Foreskin keratinocyte (primary cell): ENCODE measurements at places on chromosomes 16 and 17. TPM values are rescaled to one million over a fixed set of nuclear protein-coding genes. Genes with fewer than 3 reads are reported as not detected.

GNG13 gene
- total RNA-seq = not detected in 2 replicates

NME4 gene
- total RNA-seq = 143 and 154 TPM in 2 replicates

CCDC154 gene
- 0.07 and 0.14 TPM in 2 replicates for total RNA-seq

GFOD2 gene
- 16.7 and 17.1 TPM in 2 replicates for total RNA-seq

GRAP gene
- total RNA-seq = 0.14 TPM in 2 replicates

C17orf50 gene
- not detected in 2 replicates for total RNA-seq

TMEM186 gene
- total RNA-seq = 7.4 and 7.7 TPM in 2 replicates

ZP2 gene
- not detected in 2 replicates for total RNA-seq

HOXB4 gene
- total RNA-seq = 0.03 and 0.04 TPM in 2 replicates

GPR179 gene
- total RNA-seq = not detected in 2 replicates

KRT12 gene
- not detected in 2 replicates for total RNA-seq

TPPP3 gene
- total RNA-seq = 0.07 TPM in 1 of 2 replicates, not detected in the other

C16orf92 gene
- total RNA-seq = not detected in 2 replicates

SLC25A19 gene
- total RNA-seq = 12.3 and 13.2 TPM in 2 replicates

HSPB9 gene
- not detected in 2 replicates for total RNA-seq

HSBP1 gene
- total RNA-seq = 143 and 150 TPM in 2 replicates

NFATC3 gene
- total RNA-seq = 17.3 and 17.6 TPM in 2 replicates

MYH1 gene
- total RNA-seq = not detected in 2 replicates

KRTAP16-1 gene
- total RNA-seq = not detected in 2 replicates

CES1 gene
- total RNA-seq = 0.10 TPM in 1 of 2 replicates, not detected in the other

SGF29 gene
- 19.2 and 25.9 TPM in 2 replicates for total RNA-seq

ZFPM1 gene
- 4.4 and 4.8 TPM in 2 replicates for total RNA-seq

CDH15 gene
- 0.07 TPM in 1 of 2 replicates, not detected in the other for total RNA-seq

CD300LB gene
- total RNA-seq = not detected in 2 replicates

NPB gene
- total RNA-seq = 0.21 and 0.27 TPM in 2 replicates

GAST gene
- total RNA-seq = 0.37 and 0.42 TPM in 2 replicates
